Pons (tissue), 1 donor: ENCODE measurements at places on chromosomes 1 and 21.

GRCh38 chr21:32112195-32112594 is 166.7 kb downstream of the MIS18A start:
- no peak for DNase-seq

GRCh38 chr1:170424346-170424745 is 107.6 kb upstream of the GORAB start:
- DNase-seq: no peak

- DNase-seq: no peak
Measured at GRCh38 chr1:26328597-26328996, 10.8 kb downstream of the CD52 start.

GRCh38 chr1:33177996-33178540 is 3.8 kb downstream of the TRIM62 start:
- no peak for DNase-seq

DNA sequence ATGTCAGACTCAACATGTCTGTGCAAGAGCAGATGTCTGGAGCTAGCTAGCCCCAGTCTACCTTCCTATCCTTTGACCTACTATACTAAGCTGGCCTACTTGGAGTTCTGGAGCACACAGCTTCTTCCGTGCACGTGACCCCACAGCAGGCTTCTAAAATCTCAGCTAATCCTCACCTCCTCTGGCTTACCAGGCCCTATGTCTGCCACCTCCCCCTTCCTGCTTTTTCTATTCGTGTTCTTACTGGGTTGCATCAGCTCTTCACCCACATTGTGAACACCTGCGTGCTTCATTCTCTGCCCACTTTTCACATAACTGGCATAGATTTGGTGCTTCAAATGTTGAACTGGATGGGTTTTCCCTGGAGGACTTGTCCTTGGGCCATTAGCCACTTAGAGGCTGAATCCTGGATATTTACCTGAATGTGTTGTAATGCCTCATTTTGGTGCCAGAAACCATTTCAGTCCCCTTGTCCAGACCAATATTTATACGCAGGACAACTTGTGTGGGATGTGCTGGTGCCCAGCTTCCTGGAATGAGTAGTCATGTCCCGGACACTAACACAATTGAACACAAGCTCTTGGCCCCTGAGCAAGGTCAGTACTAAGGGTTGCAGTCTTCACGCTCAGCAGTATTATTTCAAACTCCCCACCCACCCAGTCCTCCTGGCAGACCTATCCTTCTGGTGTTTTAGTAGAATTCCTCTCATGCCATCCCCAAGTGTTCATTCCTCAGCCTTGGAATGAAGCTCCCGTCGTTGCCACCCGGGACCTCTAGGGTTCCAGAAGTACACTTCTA is 24.0 kb downstream of the TENT5C start:
- no peak for DNase-seq

DNA sequence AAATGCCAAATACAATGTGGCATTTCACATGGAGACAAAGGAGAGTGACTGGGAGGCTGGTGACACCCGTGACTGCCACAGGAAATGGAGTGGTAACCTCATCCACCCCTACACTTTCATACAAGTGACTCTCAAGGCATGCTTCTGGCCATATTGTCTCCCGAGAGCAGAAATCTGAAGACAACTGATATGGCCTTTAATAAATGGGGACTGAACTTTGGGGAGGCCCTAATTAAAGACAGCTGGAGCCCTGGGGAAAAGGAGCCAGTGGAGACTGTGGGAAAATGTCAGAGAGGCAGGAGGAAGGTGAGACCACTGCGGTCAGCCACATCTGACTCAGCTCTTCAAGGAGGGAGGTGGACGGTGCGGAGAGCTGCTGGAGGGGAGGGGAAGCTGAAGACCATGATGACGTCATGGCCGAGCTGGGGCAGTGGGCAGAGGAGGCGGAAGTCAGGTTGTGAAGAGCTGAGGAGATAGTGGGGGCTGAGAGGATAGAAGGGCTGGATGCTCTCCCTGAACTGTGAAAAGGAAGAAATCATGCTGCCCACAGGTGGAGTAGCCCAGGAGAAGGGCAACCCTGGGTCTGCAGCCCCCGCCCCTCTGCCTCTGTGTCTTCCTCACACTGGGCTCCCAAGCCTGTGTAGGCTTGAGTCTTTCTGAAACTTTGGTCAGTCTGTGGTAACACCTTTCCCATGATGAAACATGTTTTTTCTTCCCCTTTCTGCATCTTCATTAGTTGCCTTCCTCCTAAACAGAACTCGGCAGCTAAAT is 14.0 kb upstream of the NCF2 start:
- no peak for DNase-seq

DNA sequence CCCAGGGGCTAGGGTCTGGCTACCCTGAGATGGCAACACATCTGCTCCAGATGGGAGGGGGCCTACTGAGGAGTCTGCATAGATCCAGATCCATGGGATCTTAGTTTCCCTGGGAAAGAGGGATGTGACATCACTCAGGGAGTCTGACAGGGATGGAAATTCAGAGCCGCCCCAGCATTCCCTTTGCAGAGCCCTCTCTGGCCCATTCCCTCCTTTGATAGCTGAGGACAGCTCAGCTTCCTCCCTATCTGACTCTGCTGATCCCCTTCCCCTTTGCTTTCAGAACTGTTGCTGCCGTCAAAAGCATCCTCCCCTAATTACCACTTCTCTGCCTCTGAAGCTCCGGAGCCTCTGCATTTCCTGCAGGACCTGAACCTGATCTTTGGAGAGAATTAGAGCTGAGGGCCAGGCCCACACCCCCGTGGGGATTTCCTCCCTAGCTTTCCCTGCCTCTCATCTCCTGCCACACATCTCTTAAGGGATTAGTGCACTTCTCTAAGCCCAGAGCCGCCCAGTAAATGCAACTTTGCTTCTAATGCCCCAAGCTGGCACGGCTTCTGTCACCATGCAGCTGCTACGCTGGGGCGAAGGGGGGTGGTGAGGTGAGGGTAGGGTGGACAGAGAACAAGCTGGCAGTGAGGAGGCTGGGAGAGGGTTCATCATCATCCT is 9.5 kb upstream of the ASCL5 start:
- DNase-seq: no peak

DNA sequence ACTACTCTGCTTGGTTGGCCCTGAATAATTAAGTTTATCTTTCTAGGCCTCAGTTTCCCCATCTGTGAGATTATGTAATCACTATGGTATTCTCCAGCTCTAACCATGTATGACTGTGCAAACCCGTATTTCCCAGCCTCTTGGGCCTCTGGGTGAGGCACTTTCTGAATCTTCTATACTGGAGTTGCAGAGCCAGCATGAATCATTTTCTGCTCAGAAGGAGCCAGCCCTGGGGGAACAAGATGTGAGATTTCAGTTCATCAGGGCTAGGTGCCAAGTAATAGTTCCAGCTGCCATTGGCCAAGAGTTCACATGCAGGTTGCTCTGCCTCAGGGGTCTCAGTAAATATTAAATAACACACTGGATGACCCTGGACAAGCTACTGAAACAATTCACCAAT is 47.7 kb upstream of the USP24 start:
- no peak for DNase-seq

DNA sequence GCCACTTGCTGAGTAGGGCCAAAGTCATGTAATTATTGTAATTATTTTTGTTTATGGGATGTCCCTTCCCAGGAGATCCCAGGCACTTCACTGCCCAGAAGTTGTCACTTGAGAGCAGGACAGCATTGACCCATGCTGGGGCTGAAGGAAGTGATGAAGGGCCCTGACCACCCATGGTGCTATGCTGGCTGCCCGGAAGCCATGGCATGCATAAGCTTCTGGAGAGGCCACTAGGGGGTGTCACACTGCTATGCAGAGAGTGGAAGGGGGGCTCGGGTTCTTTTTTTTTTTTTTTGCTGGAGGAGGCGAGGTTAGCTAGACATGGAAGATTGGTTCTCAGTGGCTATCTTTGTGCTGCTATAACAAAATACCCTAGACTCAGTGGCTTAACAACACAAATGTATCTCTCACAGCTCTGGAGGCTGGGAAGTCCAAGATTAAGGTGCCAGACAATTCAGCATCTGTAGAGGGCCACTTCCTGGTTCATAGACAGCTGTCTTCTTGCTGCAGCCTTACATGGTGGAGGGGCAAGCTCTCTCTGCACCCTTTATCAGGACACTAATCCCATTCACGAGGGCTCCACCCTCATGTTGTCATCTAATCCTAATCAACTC is 84.9 kb downstream of the CNIH3 start:
- DNase-seq: no peak

DNA sequence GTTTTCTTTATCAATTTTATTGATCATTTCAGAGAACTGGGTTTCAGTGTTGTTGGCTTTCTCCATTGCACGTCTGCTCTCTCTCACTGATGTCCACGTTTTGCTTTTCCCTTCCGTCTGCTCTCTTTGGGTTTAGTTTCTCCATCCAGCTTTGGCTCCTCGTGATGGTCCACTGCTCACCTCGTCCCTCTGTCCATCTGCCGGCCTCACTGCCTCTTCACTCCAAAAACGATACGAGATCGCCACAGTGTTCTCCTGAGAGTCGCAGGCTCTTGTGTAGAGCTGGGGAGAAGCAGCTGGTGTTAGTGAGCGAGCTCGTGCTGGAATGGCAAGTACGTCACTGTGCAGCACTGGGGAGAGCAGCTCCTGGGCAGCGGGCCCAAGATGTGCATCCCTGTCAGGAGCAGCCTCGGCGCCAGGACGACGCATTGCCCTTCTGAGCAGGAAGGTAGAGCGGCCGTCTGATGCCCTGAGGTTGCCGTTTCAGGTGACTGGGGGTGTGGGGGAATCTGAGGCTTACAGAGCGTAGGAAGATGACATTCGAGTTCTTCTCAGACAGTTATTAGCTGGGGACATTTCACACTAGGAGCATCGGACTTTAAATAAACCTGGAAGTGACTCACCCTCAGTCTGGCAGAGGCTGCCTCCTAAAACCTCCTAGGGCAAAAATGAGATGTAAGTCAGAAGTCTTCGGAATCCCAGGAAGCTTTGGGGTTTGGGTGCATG is 31.4 kb upstream of the PCBP3 start:
- DNase-seq: no peak

DNA sequence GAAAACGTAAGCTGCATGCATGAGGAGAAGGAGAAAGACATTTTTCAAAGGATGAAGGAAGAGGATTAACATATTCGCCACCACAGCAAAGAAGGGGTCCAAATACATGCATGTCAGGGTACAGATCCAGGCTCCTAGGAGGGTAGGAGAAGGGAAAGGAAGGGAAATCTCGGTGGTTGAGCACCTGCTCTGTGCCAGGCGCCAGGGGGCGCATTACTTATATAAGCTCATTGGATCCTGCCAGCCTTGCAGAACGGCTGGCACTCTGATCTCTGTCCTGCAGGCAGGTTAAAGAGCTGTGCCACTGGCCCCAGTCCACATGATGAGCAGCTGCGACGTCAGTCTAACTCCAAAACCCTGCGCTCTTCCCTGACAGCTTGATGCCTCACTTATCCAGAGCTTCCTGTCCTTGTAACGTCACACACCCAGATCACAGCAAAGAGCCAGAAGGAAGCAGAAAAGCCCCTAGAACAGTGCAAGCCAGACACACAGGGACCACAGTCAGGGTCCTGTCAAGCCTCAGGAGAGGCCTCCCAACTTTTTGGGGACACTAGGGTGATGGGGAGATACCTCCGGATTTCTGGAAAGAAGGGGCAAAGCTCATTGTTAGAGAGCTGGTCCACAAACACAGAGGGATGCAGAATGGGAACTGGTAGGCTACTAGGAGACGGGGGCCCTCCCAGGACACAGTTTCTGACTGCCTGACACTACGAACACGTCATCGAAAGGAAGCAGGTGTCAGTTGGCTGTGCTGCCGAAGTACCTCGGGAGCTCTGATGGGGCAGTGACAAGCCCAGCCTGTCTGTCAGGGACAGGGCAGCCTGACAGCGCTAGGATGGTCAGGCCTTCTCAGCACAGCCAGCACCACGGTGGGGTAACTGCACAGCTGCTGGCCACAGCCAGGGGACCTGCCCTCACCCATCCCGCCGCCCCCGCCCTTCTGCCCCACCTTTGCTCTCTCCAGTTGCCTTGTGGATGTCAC is 99.1 kb downstream of the BEND5 start:
- peak; percentile 83 for DNase-seq

- DNase-seq: no peak
Measured at GRCh38 chr1:107691540-107691939, 273.4 kb downstream of the VAV3 start.

DNA sequence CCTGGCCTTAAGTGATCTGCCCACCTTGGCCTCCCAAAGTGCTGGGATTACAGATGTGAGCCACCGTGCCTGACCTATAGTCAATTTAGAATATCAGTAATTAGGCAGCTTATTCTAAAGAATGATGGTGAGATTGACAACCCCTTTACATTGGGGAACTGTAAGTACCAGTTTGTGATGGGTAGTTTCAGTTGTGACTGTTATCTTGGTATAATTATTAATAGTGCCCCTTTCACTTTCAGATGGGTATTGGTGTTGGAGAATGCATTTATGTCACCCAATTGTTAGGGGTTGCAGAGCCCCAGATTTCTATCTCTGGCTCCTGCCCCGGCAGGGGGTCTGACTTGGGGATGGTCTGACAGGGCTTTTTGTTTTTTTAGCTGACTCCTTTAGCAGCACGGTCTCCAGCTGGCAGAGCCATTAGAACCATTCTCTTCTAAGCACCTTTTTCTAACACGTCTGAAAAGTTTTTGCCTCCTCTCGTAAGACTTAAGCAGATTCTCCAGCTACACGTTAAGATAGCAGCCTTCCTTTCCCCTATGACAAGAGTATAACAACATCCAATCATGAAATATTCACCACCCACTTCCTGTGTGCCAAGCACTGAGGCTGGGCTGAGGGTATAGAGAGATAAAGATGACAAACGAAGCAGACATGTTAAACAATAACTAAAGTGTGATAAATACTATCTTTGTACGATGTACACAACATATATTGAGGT is 157.8 kb downstream of the SDCCAG8 start:
- DNase-seq: no peak

- DNase-seq: no peak
Measured at GRCh38 chr1:50454911-50455310, 31.7 kb upstream of the DMRTA2 start.

- no peak for DNase-seq
Measured at GRCh38 chr1:10679496-10680220, 116.8 kb downstream of the CASZ1 start.

DNA sequence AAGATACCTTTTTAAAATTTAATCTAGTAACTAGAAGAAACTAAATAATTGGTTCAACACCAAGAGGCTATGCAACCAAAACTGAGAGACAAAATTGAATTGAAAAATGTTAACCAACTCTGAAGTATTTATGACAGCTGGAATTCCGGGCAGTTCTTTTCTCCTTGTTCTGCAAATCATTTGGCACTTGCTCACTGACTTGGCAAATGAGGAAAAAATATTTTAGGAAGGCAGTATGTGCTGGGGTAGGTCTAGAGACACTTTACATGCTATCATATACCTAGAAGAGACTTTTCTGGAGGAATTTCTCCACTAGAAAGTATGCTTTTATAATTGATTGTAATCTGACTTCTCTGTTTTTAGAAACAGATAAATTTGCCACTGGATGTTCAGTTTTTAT is 22.1 kb upstream of the SH3D21 start:
- DNase-seq: no peak

GRCh38 chr1:151158326-151158725 is 1.9 kb downstream of the TNFAIP8L2 start:
- DNase-seq: no peak
